Left ventricle myocardium inferior (tissue), 1 donor: ENCODE measurements at places on chromosomes 1 and 21. TPM values are rescaled to one million over a fixed set of nuclear protein-coding genes. Genes with fewer than 3 reads are reported as not detected.
A peak's percentile ranks its signal among the peaks of the same experiment; 100 is the strongest.

GRCh38 chr1:90839323-90839722 is 122.2 kb upstream of the BARHL2 start:
- no peak for DNase-seq

GRCh38 chr1:86380257-86380861 is 15.8 kb downstream of the ODF2L start:
- no peak for DNase-seq

Gene CCDC185
- total RNA-seq, result not detected

DNA sequence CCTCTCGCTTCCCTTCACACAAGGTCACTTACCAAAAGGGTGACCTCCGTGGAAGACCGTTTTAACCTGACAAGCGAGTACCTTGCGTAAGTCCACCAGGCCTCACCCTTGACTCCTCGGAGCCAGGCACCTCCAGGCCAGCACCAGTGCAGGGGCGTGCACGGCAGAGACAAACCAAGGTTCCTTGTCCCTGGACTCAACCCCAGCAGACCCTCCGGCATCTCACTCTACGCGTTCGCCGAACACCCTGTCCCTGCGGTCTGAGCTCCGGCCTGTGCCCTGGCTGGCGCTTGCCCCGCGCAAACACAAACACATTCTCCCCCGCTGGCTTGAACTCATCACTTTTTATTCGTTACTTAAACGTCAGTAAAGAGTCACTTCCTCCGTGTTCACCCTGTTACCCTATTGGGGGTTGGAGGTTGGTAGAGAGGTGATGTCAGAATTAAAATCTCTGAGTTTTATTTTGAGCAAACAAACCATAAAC is 4.5 kb downstream of the TBX15 start:
- DNase-seq, result no peak

- no peak for DNase-seq
These were observed 58.7 kb downstream of the SMYD3 start for GRCh38 chr1:246448373-246448772.

DNA sequence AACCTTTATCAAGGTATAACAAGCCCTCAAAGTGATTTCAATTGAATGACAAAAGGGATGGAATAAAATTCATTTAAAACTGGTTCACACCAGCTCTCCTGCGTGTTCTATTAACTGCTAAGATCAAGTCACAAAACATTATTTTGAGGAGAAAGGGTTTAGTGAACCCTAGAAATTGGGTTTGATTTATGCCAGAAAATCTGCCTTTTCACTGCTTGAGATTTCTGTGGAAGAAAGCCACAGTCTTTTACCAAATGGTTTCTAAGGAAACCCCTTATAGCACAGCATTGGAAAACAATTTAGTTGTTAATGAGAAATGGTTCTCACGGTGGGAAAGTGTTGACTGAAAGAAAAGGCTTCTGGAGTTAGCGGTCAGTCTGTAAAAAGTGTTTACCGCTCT is 43.6 kb upstream of the DPH5 start:
- no peak for DNase-seq

DNA sequence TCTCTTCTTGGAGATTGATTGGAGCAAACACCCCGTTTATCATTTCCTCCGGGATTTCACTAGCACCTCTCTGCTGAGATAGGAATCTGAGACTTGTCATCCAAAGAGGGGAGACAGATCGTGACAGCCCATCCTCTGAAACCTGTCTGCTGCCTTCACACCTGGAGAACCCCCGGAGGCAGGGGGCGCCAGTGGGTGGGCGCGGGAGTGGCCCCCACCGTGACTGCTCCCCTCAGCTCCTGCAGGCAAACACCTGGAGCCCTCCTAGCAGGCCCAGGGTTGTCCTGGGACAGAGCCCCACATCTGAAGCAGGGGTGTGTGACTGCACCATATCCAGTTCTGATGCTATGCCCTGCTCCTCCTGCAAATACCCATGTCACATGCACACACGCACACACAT is 209.5 kb upstream of the POU3F1 start:
- no peak for DNase-seq

Gene MYOG
- not detected for total RNA-seq

Gene FCRL1
- not detected for total RNA-seq

Gene CRYAA
- total RNA-seq, result not detected

DNA sequence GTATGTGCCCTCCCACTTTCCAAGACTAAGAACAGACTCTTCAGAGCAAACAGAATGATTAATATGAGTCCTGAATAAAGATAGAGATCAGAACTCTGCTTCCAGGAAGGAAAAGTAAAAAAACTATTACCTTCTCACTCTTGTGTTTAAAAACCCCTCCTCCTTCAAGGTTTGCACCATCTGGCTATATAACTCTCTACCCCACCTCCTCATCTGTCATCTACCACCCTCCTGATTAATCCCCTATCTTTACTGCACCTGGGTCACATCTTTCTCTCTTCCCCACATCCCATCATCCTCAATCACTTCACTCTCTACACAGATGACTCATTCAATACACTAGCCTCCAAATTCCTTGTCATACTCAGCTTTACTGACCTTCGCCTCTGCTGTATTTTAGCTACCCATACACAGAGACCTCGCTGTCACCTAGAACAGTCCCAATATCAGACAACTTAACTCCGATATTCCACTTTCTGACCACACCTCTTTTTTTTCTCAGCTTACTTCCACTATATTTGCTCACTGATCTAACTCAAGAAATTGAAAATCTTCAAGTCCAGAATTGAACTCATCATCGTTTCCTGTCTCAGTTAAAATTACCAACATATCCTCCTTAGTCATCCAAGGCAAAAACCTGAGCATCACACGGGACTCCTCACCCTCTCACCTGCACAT is 3.7 kb downstream of the SCMH1 start:
- DNase-seq, result no peak

GRCh38 chr1:98157524-98158313 is 236.9 kb upstream of the DPYD start:
- DNase-seq, result no peak

Gene KIF17
- total RNA-seq, result 4.6 TPM

Gene AADACL4
- not detected for total RNA-seq

Gene CDCA8
- 0.33 TPM for total RNA-seq

Gene ADORA3
- total RNA-seq, result 3.1 TPM

DNA sequence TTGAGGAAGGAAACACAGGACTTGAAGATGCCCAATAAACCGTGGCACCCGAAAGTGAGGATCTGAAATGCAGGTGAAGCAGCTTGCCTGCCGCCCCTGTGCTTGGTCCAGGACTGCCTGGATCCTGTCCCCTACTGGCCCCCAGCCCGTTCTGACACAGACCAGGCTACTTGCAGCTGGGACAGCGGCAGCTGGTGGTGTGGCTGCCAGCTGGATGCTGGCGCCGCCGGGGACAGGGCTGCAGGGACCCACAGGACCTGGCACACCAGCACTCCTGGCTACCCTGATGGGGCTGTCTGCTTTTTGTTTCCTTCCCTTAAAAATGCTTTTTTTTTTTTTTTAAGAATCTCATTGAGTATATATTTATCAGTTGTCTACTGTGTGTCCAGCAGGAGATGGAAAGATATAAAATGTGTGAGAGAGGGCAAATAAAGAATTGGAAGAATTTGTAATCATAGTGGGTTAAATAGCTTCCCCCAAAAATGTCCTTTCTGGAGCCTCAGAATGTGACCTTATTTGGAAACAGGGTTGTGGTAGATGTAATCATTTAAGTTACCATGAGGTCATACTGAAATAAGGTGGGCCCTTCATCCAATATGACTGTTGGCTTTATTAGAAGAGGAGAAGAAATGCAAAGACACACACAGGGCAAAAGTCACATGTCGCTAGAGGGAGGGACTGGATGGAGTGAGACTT is 165.6 kb downstream of the DSCAM start:
- peak; percentile 39 for DNase-seq

Gene KAZN
- 2.2 TPM for total RNA-seq

DNA sequence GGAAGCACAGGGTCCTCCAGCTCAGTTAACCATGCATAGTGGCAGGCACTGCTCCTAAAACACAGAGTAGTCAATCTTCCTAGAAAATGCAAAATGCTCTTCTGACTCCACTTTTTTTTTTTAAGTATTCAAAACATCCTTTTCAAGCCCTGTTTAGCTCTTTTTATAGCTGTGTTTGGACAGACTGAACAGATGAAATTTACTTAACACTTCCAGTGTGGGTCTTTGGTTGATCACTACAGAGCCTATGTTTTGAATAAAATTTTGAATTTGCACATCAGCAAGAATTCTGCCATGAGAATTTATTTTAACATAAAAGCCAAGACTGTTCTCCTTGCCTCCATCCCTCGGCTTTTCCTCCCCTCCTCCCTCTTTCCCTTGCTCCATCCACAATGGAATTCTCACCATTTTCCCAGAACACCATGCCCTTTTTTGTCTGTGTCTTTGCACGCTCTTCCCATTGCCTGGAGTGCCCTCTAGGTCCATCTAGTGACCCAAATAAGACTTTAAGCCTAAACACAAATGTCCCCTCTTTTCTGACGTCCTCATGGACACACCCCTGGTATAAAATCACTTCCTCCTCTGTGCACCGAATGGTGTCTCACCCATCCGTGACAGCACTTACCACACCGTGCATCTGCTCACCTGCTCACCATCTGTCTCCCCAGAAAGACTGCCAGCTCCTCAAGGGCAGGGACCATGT is 24.0 kb upstream of the CPT2 start:
- DNase-seq, result no peak

Gene B3GALT6
- 7.9 TPM for total RNA-seq

Gene PADI1
- not detected for total RNA-seq

- no peak for DNase-seq
These were observed 8.2 kb downstream of the THRAP3 start for GRCh38 chr1:36232212-36233095.

- DNase-seq, result no peak
These were observed 47.1 kb upstream of the PLA2G2C start for GRCh38 chr1:20233394-20233793.

Gene OR2L3
- total RNA-seq, result not detected

DNA sequence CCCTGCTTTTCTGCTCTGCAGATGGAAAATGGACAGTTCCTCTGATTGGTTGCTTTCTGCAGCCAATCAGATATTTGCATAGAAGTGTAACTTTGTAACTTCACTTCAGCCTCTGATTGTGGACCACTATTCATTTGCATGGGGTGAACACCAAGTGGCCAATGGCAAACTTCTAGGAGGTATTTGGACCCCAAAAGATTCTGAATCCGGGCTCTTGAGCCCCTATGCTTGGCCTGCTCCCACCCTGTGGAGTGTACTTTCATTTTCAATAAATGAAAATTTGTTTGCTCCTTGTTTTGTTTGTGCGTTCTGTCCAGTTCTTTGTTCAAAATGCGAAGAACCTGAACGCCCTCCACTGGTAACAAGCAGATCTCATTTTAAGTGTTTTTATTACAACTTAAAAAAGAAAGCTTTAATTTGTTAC is 6.4 kb upstream of the GSTM4 start:
- no peak for DNase-seq
